ENCODE measurements at places on chromosomes 5 and 9.

GRCh38 chr5:141677415-141677814 is 4.6 kb downstream of the ARAP3 start:
- no peak for DNase-seq

DNA sequence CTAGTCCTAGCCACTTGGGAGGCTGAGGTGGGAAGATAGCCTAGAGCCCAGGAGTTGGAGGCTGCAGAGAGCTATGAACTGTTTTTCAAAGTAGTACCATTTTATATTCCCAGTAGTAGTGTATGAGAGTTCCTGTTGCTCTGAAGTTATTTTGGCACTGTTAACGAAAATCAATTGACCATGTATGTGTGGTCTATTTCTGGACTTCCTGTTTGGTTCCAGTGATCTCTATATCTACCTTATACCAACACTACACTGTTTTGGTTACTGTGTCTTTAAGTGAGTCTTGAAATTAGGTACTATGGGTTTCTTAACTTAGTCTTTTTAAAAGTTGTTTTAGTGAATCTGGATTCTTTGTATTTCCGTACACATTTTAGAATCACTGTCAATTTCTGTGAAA is 13.6 kb downstream of the SLF1 start:
- peak; percentile 5 for DNase-seq

- no peak for DNase-seq
These were observed 129.8 kb upstream of the IFNE start for GRCh38 chr9:21611891-21612290.

GRCh38 chr5:147853372-147853987 is 22.0 kb upstream of the SPINK1 start:
- DNase-seq = no peak

DNA sequence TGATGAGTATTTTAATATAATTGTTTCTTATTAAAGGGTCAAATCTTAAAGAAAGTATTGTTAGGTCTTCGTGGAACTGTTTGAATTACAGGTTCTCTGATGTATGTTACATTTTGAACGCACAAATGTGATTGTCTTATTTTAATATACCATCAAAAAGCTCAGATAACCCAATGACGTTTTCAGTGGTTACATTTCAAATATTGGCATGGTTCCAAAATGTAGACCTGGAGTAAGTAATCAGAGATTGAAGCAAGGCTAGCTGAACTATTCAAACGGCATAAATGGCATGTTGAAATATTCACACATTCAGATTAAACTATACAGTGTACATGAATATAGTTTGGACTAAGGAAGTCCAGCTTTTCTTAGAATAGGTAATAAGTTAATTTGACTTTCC is 281.7 kb upstream of the EFNA5 start:
- DNase-seq = no peak

GRCh38 chr5:121962347-121962670 is 534 bp downstream of the SRFBP1 start:
- DNase-seq = peak; percentile 27

GRCh38 chr5:927172-928015 is 34.7 kb downstream of the TRIP13 start:
- no peak for DNase-seq

DNA sequence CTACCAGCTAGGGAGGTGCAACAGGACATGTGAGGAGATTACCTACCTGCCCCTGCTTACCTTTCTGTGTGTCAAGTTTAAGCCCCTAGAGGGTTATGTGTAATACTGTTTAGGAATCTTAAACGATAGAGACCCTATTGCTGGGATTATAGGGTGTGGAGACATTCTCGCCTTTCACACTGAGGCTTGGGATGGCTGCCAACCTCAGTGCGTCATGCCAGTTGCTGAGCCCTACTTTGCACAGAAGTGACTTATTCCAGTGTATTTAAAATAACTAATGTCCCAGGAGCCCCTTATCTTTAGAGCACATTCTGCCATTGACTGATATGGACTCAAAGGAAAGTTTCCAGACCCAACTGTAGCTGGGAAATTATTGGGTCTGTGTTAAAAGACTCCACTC is 76.6 kb upstream of the XPA start:
- DNase-seq = no peak

DNA sequence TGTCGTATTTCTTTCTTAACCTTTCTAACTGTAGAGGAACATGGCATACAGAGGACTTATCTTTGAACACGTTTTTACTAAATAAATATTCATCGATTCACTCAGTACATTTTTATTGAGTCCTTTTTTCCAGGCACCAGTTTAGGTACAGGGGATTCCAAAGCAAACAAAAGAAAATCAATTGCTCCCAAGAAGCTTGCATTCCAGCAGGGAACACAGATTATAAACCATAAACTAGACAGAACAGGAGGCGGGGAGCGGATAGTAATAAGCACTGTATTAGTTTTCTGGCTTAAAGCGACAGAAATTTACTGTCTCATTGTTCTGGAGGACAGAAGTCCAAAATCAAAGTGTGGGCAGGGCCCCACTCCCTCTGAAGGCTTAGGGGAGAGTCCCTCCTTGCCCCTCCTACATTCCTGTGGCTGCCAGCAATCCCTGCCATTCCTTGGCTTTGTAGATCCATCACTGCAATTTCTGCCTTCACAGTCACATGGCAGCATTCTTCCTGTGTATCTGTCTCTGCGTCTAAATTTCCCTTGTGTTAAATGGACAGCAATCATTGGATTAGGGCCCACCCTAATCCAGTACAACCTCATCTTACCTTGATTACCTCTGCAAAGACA is 115.5 kb downstream of the COL23A1 start:
- DNase-seq = no peak

DNA sequence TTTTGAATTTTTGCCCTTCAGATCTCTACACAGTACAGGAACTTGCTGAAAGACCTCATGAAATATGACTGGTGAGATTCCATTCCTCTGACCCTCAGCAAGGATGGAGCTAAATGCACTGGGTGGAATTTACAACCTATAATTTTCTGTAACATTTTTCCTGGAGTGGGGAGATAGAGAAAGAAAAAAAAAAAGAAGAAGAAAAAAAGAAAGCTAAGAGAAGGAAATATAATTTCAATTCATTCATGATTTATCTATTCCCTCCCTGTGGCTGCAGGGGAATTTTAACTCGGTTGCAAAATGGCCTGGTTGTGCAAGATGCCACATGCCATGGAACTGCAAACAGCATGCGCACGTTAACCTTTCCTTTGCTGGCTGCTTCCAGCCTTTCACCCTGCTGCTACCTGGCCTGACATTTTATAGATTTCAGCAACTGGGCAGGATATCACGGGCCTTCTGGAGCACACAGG is 155.4 kb downstream of the FSTL4 start:
- DNase-seq = peak; percentile 67

- DNase-seq = peak; percentile 89
These were observed 18.0 kb upstream of the STARD4 start for GRCh38 chr5:111530298-111530740.

DNA sequence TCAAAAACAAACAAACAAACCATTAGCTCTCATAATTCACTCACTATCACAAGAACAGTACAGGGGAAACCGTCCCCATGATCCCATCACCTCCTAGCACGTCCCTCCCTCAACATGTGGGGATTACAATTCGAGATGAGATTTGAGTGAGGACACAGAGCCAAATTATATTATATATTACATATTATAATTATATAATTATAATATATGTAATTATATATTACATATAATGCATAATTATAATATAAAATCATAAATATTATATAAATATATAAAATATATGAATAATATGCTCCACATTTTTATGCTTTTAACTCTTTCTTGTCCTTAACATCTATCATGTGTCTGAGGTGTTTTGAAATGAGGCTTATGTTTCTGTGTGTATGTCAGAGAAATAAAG is 3.4 kb upstream of the C9 start:
- no peak for DNase-seq

DNA sequence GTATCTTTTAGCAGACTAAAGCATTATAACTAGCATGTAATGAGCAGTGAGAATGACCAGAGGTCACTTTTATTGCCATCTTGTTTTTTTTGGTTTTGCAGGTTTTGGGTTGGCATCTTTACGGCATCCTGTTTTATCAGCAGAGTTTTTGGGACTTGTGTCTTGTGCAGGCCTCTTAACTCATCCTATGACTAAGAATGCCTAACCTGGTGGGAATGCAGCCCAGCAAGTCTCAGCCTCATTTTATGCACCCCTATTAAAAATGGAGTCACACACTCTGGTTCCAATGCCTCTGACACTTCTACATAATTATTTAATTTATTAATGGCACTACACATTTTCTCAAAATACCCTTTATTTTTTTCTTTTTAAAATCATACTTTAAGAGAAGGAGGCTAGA is 726.5 kb upstream of the RIOK2 start:
- no peak for DNase-seq

DNA sequence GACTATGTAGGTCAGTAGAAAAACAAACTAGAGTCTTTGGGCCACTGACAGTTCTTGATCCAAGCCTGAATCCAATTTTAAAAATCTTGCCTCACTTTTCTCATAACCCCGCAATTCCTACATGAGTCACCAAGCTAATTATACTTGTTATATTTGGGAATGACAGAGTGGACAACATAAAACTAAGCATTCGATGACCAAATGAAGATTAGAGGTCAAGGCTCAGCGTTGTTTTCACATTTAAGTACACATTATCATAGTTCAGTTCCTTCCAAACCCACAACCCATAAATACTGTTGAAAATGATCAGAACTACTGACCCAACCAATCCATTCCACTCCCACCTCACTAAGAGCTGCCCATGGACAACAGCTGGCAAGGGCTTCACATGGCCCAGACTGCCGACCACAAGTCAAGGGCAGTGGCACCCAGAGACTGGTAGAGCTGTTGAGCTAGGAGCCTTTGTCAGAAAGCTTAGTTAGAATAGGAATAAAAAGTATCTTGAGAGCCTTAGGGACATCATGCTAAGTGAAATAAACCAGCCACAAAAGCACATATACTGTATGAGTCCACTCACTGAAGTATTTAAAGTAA is 64.2 kb downstream of the MYO10 start:
- DNase-seq = no peak

GRCh38 chr5:139037732-139038131 is 160.4 kb downstream of the SIL1 start:
- no peak for DNase-seq

DNA sequence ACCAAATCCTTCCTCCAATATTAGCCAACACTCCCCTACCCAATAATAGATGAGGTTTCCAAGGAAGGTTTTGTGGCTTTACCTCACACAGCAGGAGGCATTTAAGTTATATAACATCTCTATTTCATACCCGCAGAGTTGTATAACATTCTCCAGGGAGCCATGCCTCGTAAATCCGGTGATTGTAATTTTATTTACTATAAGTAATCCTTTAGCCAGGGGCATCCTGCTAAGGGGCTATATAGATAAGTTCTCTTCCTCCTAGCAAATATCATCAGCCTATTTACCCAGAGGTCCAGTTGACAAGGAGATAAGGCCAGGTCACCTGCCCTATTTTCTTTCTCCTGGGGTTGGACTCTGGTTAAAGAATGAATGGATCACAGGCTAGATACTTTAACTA is 2051.0 kb downstream of the EFNA5 start:
- no peak for DNase-seq

DNA sequence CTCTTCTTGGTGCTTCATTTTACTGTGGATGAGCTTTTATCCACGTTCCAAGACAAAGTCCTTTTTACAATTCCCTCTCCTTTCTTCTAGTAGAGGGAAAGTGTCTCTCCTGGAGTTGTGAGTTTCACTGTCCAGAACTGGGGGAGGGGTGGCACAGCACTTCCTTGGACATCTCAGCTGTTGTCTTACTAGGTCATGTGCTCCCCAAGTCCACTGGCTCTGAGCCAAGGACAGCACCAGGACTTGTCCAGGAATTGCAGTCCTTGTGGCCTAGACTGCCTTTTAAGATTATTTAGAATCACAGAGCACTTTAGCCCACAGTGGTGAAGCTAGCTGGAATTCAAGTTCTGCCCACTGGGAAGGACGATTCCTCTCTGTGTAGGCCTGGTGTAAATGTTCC is 700.2 kb upstream of the PTPRD start:
- DNase-seq = no peak

GRCh38 chr5:154593071-154593470 is 115.0 kb upstream of the HAND1 start:
- no peak for DNase-seq

DNA sequence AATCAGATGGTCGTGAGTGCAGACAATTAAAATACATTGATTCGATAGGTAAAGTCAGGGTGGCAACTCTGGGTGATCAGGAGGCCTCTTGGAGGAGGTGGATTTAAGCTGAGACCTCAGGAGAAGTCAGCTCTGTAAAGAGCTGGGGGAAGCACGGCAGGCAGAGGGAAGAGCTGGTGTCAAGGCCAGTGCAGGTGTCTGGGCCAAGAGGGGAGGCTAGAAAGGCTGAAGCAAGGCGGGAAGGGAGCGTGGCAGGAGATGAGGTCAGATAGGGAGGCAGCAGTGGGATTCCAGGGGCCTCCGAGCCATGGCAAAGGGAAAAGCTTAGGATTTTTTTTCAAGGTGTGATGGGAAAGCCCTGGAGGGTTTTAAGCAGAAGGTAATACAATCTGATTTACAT is 178.7 kb downstream of the FSTL4 start:
- DNase-seq = no peak

DNA sequence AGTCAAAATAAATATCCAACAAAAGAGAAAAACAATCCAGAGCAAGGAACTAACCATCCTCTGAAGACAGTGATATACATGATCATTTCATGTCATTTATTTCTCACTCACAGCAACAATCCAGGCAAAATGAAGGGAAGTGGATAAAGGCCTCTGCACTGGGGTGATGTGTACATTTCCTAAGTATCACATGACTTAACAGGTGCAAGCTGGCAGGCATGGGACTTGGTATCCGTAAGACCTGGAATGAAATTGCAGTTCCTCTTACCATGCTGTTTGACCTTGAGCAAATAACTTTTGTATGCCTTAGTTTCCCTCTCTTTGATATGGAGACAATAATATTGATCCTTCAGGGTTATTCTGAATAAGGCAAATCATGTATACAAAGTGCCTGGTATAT is 77.6 kb downstream of the PRLR start:
- no peak for DNase-seq

GRCh38 chr5:142314109-142314508 is 10.7 kb downstream of the SPRY4 start:
- DNase-seq = no peak

GRCh38 chr9:126500600-126501382 is 112.9 kb upstream of the LMX1B start:
- DNase-seq = peak; percentile 24

DNA sequence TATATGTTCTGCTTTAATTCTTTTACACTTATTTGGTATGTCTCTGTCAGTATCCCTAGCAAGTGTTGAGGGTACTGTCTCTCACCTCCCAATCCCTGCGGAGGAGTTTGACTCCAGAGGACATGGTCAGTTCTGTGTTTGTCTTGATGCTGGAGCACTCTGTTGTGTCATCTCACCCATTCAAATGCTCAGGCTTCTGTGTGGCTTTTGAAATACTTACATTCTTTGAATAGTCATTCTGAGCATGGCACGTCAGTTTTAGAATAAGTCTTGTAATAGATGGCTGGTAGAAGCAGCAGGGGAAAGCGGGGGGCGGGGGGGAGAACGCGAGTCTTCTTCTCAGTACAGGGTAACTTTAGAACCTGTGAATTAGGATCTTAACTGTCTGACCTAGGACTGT is 12.3 kb downstream of the MAST4 start:
- no peak for DNase-seq

Data from MV-4-11 (cell line).